ENCODE measurements at places on chromosomes 1 and 21. TPM values are rescaled to one million over a fixed set of nuclear protein-coding genes. Genes with fewer than 3 reads are reported as not detected.

DNA sequence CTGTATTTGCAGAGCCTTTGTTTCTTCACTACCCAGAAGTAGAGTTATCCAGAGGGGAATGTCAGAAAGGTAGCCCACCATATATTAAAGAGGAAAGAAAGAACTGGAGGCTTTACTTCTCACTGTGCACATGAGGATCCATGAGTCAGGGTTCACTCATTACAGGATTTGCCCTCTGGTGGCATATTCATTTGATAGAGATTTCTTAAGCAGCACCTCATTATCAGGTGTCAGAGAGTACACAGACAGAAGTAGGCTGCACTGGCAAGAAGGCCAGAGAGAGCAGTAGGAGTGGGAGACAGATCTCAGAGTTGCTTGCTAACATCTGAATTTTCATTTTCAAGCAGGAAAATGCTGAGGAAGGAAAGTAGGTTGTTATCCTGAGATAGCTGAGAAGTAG, 123.8 kb downstream of the PIK3R3 start:
- no peak for DNase-seq

Gene PLA2G2D
- not detected for total RNA-seq

DNA sequence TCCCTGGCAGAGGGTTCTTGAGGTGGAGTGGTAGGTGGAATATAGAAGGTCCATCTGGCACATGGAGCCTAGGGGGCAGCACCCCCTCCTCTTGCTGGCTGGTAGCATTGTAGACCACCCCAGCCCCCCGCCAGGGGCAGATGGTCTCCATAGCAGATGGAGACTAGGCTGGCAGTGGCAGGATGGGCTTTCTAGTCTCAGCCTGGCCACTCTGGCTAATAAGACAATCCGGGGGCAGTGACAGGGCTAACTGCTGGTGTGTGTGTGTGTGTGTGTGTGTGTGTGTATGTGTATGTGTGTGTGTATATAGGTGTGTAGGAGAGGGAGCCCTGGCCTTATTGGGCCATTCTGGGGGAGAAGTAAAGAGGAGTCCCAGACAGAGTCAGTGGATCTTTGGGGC, 16.1 kb downstream of the UTP11 start:
- DNase-seq = no peak

- DNase-seq = no peak
These were observed 1119.5 kb downstream of the PLA2G4A start for GRCh38 chr1:187948170-187948794.

Gene HRNR
- total RNA-seq = not detected

- DNase-seq = no peak
These were observed 45.6 kb downstream of the SLC30A10 start for GRCh38 chr1:219882755-219883154.
